ENCODE measurements at places on chromosomes 4 and X. TPM values are rescaled to one million over a fixed set of nuclear protein-coding genes. Genes with fewer than 3 reads are reported as not detected.

DNA sequence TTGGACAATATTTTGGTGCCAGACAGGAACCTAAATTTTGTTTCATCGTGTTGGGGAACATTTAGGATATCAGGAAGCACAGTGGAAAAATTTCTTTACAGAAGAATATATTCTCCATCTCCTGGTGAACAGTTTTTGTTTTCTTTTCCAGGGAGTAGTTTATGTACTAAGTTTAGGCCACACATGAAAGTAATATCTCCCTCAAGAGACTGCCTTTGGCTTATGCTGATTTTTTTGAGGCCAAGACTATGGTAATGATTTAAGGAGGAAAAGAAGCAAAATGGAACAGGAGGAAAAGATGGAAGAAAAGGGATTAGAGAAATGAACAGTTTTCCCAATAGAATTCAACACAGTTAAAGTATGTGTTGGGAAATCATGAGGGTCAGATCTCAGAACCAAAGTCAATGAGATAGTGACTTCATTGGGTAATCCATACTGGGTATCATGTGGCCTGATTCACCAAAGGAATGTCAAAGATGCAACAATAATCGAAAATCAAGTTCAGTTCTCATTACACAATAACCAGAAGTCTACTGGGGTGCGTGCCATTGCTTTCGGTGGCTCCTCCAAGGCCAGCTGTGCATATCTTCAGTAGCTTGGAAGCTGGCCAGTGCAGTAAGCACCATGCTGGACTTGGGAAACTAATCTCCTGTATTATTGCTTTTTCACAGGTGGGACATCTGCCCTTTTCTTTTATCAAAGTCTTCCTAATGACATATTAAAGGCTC, 234.8 kb downstream of the COL25A1 start:
- DNase-seq = no peak

- DNase-seq = no peak
These were observed 132.0 kb downstream of the AFF2 start for GRCh38 chrX:148632444-148632843.

DNA sequence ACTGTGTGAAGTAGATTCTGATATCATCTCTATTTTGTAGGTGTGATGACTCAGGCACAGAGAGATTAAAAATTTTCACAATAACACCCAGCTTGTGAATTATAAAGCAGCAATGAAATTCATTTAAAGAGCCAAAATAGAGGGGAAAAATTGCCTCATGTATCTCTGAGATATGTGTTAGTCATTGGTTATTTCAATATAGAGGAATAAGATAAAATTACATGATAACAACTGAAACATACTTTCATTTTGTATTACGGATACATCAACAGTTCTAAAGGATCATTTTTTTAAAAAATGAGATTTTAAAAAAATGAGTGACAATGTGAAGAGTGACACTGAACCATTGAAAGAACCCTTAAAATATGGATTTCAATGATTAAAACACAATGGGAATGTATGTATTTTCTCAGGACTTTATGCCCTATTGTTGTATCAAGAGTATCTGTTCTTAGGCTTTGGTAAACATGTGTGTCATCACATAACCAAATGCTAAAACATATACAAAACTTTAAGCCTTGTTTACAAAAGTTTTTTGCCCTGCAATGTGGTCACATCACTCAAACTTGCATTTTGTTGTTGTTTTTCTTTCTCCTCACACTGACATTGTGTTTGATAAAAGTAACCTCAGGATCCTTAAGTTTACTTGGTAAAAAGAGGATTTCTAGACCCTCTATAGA, 221.3 kb downstream of the ANTXR2 start:
- no peak for DNase-seq

- DNase-seq = no peak
These were observed 1.2 kb downstream of the IL15 start for GRCh38 chr4:141637565-141637964.

DNA sequence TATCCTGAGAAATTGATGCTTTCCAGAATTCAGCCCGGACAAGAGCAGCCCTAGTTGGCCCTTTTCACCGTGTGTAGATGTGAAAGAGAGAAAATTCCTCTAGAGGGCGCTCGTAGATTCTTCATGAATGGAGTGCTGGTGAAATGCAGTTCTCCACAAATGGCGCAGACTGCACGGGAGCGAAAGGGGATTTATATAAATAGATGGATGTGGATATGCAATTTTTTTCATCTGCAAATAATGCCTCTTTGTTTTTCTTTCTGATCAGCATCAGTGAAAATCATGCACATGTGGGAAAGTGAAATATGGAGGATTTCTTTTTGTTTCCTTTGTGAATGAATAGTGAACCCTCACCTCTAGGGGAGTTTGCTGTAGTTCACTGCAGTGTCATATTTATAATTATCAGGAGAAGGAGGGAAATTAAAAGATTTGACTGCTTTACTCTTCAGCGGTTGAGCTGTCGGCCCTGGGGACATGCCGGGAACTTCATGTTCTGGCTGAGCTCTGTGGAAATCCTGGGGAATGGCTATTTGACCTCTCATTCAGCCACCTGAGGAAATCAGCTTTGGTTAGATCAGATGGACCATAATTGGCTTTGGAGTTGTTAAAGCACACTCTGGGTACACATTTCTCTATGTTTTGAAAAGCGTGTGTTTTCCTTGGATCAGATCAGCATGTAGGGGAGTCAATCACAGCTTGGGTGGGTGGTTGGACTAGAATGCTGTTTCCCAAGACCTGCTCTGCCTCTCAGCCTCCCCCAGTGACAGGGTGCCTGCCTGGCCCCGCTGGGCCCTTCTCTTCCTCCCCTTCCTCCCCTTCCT, 115.0 kb upstream of the SHISA3 start:
- DNase-seq = peak; percentile 59

GRCh38 chr4:184575306-184575705, 73.9 kb downstream of the CASP3 start:
- DNase-seq = no peak

DNA sequence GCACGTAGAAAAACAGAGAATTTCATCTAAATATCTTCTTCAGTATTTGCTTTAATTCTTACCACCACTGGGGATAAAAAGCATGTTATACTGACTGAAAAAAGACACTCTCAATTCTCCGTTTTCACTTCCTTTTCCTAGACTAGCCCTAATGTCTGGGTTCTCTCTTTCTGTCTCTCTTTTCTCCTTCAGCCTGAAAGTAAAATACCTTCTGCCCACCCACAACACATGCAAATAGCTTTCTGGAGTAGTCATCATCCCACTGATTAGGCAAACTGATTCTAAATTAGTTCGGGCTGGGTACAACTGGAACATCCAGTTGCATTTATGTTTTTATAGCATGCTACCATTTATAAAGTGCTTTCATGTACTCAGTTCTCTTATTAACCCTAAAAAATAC, 142.4 kb upstream of the ANKRD50 start:
- no peak for DNase-seq

The NDUFB11 gene
- polyA plus RNA-seq = 220 TPM

The LRCH2 gene
- 1.6 TPM for polyA plus RNA-seq

The EVC2 gene
- polyA plus RNA-seq = 0.36 TPM

The FOXP3 gene
- polyA plus RNA-seq = not detected

The DCAF4L1 gene
- polyA plus RNA-seq = 0.38 TPM
